ENCODE measurements at places on chromosomes 4 and X.

DNA sequence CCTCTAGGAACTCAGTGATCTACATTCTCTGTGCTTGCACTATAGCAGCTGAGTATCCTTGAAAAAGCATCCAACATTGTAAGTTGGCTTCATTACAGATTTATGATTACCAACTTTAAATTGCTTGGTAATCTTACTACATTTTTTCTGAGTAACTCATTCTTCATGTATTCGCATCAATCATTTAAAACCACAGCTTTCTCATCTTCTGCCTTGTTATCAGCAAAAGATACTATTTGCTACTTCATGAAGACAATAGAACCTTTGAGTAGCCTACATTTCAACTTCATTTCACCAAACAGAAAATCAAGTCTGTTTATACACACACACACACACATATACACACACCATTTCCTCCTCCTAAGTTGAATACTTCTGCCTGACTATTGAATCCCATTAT, 6.2 kb upstream of the DCAF8L2 start:
- DNase-seq: no peak

GRCh38 chr4:147727476-147728028, 4.3 kb upstream of the ARHGAP10 start:
- DNase-seq: no peak

DNA sequence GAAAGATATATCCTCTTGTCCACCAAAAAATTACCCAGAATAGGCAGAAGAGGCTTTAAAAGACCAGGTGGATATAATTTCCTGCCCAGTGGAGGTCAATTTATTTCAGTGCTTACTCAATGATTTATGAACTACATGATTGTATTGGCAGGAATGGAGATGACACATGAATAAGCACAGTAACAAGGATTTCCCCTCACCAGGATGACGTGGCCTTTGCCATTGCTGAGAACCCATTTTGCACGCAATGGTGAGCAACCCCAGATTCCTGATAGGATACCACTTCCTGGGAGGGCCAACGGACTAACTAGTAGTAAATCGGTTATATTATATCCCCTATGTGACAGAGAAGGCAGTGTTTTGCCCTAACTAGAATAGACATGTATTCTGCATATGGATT, 11.6 kb upstream of the TTC29 start:
- peak; percentile 88 for DNase-seq

DNA sequence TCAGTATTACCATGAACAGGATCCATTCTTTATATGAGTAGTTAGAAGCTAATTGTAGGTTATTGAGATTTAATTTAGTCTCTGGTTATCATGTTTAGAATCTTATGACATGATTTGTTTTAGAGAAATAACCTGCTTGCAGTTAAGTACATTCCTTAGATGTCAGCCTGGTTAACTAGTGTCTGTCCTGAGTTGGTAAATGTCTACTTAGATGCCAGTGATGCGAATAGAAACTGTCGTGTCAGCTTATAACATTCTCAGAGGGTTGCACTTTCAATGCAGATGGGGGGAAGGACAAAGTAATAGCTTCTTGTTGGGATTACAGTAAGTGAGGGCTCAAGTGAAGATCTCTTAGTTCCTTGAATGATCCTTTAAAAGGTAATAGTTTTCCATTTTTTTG, 227.8 kb upstream of the SPRY1 start:
- peak; percentile 19 for DNase-seq

DNA sequence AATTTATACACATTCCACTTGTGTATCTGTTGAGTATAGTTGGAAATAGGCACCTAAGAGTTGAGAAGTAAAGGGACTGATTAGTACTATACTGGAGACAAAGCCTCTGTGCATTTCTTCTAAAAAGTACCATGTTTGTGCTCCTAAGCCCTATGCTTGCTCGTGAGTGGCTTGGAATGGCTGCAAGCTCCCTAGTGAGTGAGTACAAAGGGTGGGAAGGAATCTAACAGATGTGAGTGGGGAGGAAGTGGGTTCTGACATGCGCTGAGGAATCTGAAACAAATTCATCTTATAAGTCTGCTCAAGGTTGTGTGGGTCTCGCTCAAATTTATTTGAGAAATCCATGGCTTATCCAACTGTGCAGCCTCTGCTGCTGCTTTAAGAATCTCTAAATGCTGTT, 13.3 kb downstream of the SPCS3 start:
- DNase-seq: no peak

Measured in kidney epithelial cell (primary cell).